ENCODE measurements at places on chromosomes 16 and 17. TPM values are rescaled to one million over a fixed set of nuclear protein-coding genes. Genes with fewer than 3 reads are reported as not detected.

DNA sequence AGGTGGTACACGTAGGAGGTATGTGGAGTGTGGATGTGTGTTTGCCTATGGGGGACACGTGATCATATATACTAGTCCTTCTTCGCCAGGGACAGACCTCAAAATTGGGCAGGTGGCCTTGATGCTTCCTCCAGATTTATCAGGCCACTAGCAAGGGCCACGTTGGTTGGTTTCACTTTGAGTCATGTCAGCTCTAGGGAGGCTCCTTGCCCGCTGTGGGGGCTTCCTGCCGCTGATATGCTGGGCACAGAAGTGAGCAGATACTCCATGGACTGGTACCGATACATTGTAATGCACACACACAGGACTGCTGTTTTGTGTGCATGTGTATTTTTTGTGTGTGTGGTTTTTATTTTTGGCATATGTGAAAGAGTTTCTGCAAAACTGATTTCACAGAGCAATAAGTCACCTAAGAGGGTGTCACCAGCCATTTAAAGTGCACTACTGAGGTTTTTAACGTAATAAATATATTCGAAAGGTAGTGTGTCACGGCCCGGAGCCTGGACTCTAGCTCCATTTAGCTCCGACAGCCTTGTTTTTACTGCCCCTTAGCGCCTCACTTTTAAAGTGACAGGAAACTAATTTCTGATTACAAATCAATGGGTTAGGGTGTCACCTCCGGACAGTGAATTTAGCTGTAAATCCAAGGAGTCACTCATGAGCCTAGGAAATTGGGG lies 605.5 kb upstream of the SALL1 start:
- DNase-seq = no peak

LGALS9B gene
- not detected for total RNA-seq

GRCh38 chr17:36627101-36627500 lies 25.7 kb downstream of the MRM1 start:
- peak; percentile 80 for DNase-seq

- no peak for DNase-seq
Observed at GRCh38 chr17:82242698-82242976, 13.8 kb downstream of the SLC16A3 start.

GRCh38 chr17:17742133-17742621 lies 60.9 kb downstream of the RAI1 start:
- no peak for DNase-seq

- DNase-seq = no peak
Observed at GRCh38 chr16:89020068-89020924, 43.3 kb upstream of the CBFA2T3 start.

Data from H7 (cell line).